Pancreas (tissue), 10 donors: ENCODE measurements at places on chromosomes 7 and 10.

GRCh38 chr7:116929021-116929420 is 24.3 kb upstream of the ST7 start:
- DNase-seq, result no peak

DNA sequence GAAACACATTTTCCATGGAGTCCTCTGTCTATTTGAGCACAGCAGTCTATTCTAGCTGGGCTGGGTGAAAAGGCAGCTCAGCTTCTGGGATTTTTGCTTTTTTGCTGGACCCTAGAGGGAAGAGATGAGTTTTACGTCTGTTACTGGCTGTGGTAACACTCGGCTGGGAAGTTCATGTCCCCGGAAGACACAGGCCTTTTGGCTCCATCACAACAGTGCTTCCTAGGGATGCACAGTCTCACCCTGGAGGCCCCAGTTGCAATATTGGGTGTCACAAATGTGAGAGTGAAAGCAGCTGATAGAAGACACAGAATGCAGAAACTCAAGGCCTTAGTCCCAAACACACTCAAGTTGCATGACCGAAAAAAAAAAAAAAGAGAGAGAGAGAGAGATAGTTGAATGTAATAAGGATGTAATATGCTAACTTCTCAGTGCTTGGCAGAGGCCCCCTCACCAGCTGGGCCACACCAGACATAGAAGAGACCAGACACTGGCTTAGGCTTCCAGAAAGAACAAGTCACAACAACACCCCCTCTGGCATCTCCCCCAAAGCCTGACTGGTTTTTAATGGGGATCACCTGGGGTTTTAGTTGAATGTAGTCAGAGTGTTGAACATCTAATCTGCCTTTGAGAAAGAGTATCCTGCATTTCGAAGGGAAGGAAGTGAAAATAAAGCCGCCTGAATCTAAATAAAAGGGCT is 545.4 kb upstream of the FZD8 start:
- no peak for DNase-seq

DNA sequence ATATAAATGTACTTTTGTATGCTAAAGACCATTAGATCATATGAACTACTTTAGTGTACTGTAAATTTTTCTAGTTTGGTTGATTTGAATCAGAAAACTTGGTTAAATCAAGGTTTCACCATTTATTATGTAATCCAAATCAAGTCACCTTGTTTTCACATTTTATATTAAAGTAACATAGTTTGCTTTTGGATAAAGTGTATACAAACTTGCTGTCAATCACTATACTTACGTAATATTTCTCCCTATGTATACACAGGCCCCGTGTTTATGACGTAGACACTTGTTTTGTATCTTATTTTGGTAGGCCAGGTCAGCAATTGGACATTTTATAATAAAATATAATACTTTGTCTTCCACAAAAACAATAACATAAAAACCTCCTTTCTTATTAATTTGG is 32.2 kb downstream of the NAMPT start:
- no peak for DNase-seq

GRCh38 chr7:112654322-112655216 is 135.6 kb downstream of the TMEM168 start:
- DNase-seq, result no peak

DNA sequence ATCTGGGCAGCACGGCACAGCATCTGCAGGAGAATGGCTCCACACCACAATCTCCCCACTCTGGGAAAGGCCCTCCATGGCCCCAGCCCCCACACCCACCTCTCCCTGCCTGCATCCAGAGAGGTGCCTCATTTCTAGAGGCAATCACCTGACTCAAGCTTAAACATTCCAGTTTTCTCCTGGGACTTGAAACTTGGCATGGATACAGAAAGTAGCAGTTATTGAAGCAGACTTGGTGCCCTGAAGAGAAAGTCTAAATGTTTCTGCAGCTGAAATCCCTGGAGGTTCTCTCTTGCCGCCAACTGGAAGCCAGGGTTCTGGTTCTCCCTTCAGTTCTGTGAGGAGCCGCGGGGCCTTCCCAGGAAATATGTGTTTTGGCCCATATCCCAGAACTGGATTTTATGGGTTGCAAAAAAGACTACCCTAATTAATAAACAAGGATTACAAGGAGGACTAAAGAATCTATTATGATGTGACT is 122.8 kb downstream of the SKIDA1 start:
- DNase-seq, result no peak

GRCh38 chr7:74129887-74130286 is 44.3 kb upstream of the EIF4H start:
- DNase-seq, result no peak

DNA sequence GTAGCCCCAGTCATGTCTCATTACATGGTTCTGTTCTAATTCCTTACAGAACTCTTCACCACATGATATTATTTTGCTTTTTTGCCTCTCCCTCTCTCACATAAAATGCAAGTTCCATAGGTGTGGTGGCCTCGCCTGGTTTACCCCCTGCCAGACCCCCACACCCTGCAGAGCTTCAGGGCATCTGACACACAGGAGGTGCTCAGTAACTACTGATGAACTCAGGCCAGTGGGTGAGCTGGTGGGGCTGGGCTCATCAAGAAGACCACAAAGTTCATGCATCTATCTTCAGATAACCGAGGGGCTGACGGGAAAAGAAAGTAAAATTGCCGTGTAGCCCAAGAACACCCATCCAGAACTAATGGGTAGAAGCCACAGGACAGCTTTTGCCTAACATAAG is 253.1 kb downstream of the GRID1 start:
- no peak for DNase-seq

DNA sequence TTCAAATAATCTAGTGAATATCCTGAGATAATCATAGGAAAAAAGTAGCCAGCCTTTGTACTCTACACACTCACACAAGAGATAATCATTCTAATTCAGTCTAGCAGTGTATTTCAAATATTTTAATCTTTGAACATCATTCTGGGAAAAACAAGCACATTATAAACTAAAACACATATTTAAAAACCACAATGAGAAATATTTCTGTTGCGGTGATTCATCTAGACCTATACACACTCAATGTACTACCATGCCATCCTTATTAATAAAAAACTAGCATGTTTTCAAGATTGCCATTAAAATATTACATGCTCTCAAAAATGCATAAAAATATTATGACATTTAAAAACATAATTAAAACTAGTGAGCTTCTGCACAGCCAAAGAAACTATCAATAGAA is 11.8 kb downstream of the COG5 start:
- DNase-seq, result no peak

DNA sequence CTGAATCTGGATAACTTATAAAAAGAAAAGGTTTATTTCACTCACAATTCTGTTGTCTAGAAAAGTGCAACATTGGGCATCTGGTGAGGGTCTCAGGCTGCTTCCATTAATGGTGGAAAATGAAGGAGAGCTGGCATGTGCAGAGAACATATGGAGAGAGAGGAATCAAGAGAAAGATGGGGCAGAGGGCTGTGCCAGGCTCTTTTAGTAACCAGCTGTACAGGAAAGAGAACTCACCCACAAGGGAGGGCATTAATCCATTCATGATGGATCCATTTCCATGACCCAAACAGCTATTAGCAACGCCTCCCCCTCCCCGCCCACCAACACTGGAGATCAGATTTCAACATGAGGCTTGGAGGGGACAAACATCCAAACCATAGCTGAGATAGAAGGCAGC is 61.7 kb upstream of the LYZL1 start:
- DNase-seq, result no peak

GRCh38 chr7:123285076-123285700 is 85.4 kb upstream of the SLC13A1 start:
- no peak for DNase-seq

DNA sequence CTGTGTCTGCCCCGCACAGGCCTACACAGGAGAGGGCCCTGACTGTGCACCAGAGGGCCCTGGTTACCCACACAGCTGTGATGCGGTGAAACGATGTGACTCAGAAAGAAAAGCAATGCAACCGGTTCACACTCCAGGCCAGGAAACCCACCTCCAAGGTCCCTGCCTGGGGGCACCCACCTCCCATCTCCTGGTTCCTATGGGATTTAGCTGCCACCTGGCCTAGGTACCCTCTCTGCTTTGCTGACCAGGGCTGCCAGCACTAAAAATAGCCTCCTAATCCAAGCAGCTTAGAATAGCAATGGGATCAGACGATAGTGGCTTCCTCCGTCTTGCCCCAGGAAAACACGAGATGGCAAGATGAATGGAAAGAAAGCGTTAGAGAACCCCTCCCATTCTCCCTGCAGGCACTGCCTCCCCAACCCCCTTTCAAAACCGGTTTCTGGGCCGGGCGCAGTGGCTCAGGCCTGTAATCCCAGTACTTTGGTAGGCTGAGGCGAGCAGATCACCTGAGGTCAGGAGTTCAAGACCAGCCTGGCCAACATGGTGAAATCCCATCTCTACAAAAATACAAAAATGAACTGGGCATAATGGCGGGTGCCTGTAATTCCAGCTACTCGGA is 12.4 kb downstream of the RBP3 start:
- no peak for DNase-seq

- no peak for DNase-seq
These were observed 128.5 kb upstream of the PRR15 start for GRCh38 chr7:29435167-29435566.
